Islet precursor cell (in vitro differentiated cells): ENCODE measurements at places on chromosomes 16 and 17.
A peak's percentile ranks its signal among the peaks of the same experiment; 100 is the strongest.

GRCh38 chr16:61890386-61890785, 145.9 kb downstream of the CDH8 start:
- no peak for DNase-seq

DNA sequence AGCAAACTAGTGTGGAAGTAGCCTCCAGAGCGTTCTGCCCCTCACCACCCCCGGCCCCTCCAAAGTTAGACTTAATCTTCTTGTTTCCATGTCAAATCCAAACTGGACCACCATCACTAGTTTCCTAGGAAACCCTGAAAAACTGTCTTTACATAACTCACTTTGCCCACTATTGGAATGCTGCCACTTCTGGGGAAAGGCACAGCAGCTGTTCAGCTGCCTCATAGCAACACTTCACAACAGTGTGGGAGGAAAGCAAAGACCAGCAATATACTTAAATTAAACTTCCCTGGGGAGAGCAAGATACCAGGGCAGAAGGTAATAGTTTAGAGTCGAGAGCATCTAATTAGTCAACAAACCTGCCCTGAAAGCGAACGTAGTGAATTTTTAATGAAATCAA, 452.2 kb downstream of the KCNJ2 start:
- no peak for DNase-seq

GRCh38 chr16:85269165-85269564, 156.9 kb upstream of the CIBAR2 start:
- no peak for DNase-seq

- DNase-seq, result no peak
These were observed 8.3 kb upstream of the NLK start for GRCh38 chr17:28033972-28034714.

DNA sequence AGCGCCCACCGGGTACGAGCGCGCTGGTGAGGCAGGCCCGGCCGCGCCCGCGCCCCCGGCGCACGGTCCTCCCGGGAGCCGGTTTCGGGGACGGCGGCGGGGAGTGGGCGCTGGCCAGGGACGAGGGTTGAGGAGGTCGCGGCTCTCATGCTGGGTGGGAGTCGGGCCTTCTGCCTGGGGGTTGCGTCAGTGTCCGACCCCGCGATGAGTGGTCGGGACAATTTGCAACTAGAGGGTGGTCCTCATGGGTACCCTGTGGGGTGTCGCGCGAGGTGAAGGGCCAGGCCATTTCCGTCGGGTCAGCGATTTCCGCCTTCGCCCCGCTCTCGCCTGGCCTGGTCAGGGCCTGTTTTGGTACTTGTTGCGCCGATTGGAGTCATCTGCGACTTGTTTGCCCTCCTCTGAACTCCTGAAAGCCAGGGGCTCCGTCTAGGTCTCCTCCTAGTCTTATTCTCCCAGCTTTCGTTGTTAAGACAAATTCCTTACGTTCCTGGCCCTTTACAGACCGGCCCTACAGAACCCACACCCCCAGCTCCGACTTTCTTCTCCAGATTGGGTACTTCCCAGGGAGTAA, 14.9 kb downstream of the NAA60 start:
- peak; percentile 74 for DNase-seq
